ENCODE measurements at places on chromosomes 11 and 22. TPM values are rescaled to one million over a fixed set of nuclear protein-coding genes. Genes with fewer than 3 reads are reported as not detected.

Gene SMC1B
- 0.08 TPM for total RNA-seq

Gene GLB1L2
- not detected for total RNA-seq

Gene C1QTNF4
- total RNA-seq = not detected

Gene CST6
- not detected for total RNA-seq

Gene CYP2D6
- total RNA-seq = 4.5 TPM

Gene PRR33
- not detected for total RNA-seq

Gene UBASH3B
- 73.0 TPM for total RNA-seq

Gene OSM
- 0.79 TPM for total RNA-seq

Gene PRG2
- 1.1 TPM for total RNA-seq

Gene MS4A4A
- total RNA-seq = not detected

Gene IFT27
- 50.0 TPM for total RNA-seq

Gene TEX12
- 0.59 TPM for total RNA-seq

Gene SCN3B
- total RNA-seq = not detected

Gene SYT13
- total RNA-seq = not detected

Gene TREH
- not detected for total RNA-seq

Gene BAD
- total RNA-seq = 19.3 TPM

Gene PANX3
- total RNA-seq = not detected

Gene FAM180B
- 0.26 TPM for total RNA-seq

Gene RGL4
- 0.89 TPM for total RNA-seq

Gene DKK3
- total RNA-seq = not detected

Gene TRIM49D2
- not detected for total RNA-seq

Gene SCGB1D2
- total RNA-seq = not detected

Gene SUSD2
- 0.39 TPM for total RNA-seq

Gene STIP1
- total RNA-seq = 240 TPM

Gene PHF21A
- 61.3 TPM for total RNA-seq

Gene CSF2RB
- 23.4 TPM for total RNA-seq

Gene CHRM1
- total RNA-seq = not detected

Gene NPTXR
- total RNA-seq = 0.11 TPM

Gene SSTR3
- 0.30 TPM for total RNA-seq

Gene OR4C6
- total RNA-seq = not detected

Gene CABP4
- total RNA-seq = 11.5 TPM

Data from OCI-LY7 (cell line).